ENCODE measurements at places on chromosomes 3 and 15.
A peak's percentile ranks its signal among the peaks of the same experiment; 100 is the strongest.

DNA sequence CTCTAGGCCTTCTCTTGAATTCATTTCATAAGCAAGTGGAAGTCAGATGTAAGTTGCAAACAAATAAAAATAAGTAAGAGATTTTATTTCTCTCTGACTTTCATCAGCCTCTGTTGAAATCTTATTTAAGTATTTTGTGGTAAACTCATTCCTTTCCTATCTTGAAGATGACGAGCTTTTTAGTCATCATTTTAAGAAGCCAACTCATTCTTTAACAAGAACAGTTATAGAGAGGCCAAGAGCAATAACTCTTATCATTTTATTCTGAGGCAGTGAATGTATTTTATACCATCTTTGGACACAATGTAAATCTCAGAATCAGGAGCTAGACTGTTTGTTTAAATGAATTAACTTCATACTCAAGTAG is 147.5 kb upstream of the MBNL1 start:
- no peak for DNase-seq

GRCh38 chr3:105869861-105870755 is 1.3 kb upstream of the CBLB start:
- no peak for DNase-seq

GRCh38 chr15:36803773-36804172 is 224.3 kb downstream of the CDIN1 start:
- DNase-seq, result no peak

DNA sequence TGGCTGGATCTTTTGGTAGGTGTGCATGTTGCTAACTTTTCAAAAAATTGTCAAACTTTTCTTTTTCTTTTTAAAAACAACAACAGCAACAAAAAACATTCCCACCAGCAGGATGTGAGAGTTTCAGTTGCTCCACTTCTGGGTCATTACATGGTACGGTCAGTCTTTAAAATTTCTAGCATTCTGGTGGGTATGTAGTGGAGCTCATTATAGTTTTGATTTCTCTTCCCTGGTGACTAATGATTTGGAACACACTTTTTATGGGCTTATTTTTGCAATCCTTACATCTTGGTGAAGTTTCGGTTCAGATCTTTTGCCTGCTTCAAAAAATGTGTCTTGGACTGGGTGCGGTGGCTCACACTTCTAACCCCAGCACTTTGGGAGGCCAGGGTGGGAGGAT is 19.3 kb downstream of the ATP1B3 start:
- no peak for DNase-seq

- no peak for DNase-seq
Observed at GRCh38 chr3:108474581-108474980, 35.8 kb downstream of the MYH15 start.

GRCh38 chr3:167497903-167498302 is 24.1 kb upstream of the SERPINI2 start:
- no peak for DNase-seq

- no peak for DNase-seq
Observed at GRCh38 chr3:193743702-193744047, 150.7 kb downstream of the OPA1 start.

DNA sequence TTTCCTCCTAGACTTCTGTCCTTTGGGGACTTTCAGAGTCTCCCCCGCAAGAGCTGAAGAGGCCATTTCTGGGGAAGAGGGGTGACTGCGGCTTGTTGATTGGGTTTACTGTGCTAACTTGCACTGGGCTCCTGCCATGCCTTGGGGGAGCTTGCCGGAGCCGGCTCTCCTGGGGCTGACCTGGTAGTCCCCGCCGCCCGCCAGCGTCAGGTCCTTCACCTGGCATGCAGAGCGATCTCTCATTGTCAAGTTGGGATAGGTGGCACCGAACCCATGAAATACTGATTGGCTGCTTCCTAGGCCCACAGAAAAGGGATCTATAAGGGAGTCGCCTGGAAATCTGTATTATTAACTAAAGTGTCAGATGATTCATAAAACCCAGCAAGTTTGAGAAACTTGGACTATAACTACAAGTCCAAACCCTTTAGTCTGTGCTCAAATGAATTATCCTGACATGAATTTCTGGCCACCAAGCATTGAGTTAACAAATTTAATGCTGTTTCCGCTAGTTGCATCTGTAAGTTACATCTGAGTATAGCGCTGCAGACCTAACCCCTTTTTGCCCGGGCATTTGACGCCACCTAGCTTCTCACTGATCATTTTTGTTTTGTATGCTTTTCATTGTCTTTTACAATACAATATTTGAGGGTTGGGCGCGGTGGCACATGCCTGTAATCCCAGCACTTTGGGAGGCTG is 607 bp upstream of the IMP3 start:
- DNase-seq, result no peak

GRCh38 chr3:194587438-194587931 is 45.7 kb downstream of the TMEM44 start:
- no peak for DNase-seq

GRCh38 chr3:120427201-120427600 is 23.6 kb downstream of the FSTL1 start:
- DNase-seq, result no peak

- DNase-seq, result no peak
Observed at GRCh38 chr3:17945018-17945798, 202.8 kb upstream of the TBC1D5 start.

GRCh38 chr3:58039601-58040000 is 31.4 kb downstream of the FLNB start:
- DNase-seq, result no peak

- DNase-seq, result no peak
Observed at GRCh38 chr3:69433121-69433968, 47.5 kb upstream of the FRMD4B start.

DNA sequence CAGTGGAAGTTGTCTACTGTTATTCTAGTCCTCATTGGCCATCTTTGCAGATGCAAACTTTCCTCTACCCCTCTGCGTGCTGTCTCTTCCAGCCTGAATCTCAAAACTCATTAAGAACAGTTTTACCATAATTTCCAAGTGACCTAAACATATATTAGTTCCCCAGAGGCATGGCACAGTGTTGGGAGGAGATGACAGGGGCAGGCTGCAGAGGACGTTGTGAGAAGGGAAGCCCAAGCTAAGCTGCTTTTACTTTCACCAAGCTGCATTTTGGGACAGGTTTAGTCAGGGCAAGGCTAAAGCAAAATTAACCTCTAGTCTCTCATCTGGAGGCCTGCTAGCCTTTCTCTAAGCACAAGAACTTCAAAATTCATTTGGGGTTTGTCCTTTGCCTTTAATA is 318.6 kb upstream of the SATB1 start:
- no peak for DNase-seq

DNA sequence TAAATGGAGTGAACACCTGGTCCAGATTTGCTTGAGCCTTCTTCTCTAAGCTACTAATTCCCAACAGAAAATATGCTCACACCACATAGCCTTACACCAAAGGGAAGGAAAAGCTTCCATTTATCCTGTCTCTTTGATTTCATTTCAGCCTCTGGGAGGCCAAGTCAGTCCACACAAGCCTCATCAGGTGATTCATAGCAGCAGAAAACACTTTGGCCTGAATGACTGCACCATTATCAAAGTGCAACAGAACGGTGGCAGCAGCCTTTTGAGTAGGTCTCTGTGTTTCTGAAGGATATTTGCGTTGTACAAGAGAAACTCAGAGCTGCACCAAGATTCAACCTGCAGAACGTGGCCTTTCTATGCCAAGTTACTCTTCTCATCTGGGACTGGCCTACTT is 46.6 kb upstream of the SNRK start:
- no peak for DNase-seq

GRCh38 chr3:48984663-48985062 is 5.4 kb upstream of the P4HTM start:
- DNase-seq, result peak; percentile 17

- no peak for DNase-seq
Observed at GRCh38 chr3:124634210-124635168, 95.8 kb upstream of the UMPS start.

- DNase-seq, result no peak
Observed at GRCh38 chr3:182795389-182795782, 2.1 kb downstream of the ATP11B start.

GRCh38 chr3:181613813-181614212 is 97.9 kb upstream of the SOX2 start:
- DNase-seq, result no peak

DNA sequence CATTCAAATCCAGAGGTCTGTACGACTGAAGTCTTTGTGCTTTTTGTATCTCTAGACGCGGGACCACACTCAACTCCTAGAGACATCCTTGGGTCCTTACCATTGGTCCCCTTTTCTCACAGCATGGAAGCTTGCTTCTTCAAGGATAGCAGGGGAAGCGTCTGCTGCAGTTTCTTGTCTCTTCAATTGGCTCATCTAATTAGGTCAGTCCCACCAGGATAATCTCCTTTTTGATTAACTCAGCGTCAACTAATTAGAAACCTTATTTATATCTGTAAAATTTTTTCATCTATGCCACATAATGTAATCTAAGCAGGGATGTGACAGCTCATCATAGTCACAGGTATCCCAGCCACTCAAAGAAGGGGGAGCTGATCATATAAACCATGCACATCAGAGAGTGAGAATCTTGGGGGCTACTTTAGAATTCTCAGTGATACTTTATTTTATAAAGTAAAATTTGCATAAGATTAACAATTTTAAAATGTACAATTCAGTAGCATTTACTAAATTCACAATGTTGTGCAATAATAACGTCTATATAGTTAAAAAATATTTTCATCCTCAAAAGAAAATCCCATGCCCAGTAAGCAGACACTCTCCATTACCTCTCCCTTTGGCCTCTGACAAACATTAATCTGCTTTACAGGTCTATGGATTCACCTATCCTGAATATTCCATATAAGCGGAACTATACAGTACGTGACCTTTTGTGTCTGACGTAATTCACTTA is 47.5 kb upstream of the ZNF385D start:
- no peak for DNase-seq

DNA sequence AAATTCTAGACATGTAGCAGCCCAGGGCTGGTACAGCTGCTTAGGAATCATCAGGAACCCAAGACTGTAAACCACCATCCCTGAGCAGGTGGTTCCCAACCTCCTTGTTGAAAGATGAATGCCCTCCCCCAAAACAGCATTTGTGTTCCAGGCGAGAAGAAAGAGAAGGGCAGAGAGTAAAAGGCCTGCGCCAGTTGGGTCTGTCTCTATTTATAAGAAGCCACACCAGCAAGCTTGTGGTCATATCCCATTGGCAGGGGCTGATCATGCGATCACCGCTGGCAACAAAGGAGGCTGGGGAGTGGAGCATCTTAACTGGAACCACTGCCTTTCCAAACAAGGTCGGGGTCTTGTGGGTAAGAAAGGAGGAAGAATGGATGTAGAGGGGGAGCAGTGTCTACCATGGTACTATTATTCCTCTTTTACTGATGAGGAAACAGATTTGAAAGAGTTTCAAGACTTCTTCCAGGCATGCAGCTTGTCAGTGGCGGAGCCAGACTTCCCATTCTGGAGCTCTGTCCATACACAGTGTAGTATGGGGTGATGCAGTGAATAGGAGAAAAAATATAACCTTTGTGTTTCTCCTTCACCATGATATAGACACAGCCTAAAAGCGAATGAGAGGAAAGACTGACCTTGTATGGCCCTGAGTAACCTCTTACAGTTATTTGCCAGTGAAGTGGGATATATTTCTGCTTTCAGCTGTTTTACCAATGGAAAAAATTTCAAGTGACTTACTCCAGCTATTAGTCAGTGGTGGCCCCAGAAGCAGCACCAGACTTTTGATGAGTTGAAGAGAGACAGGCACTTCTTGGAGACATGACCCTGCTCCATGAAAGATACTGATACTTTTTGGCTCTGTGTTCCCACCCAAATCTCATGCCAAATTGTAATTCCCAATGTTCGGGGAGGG is 222.6 kb downstream of the ABHD5 start:
- no peak for DNase-seq

GRCh38 chr15:68552344-68552743 is 26.4 kb upstream of the CORO2B start:
- DNase-seq, result no peak

GRCh38 chr3:52779011-52779836 is 1.8 kb downstream of the ITIH1 start:
- no peak for DNase-seq

GRCh38 chr3:194351080-194351672 is at the start of gene CPN2:
TSS of gene CPN2 (minus strand) at chr3:194351328. CDS start at chr3:194342702, 8,626 bp downstream.
- no peak for DNase-seq
